ENCODE measurements at places on chromosomes 11 and 22.
A peak's percentile ranks its signal among the peaks of the same experiment; 100 is the strongest.

DNA sequence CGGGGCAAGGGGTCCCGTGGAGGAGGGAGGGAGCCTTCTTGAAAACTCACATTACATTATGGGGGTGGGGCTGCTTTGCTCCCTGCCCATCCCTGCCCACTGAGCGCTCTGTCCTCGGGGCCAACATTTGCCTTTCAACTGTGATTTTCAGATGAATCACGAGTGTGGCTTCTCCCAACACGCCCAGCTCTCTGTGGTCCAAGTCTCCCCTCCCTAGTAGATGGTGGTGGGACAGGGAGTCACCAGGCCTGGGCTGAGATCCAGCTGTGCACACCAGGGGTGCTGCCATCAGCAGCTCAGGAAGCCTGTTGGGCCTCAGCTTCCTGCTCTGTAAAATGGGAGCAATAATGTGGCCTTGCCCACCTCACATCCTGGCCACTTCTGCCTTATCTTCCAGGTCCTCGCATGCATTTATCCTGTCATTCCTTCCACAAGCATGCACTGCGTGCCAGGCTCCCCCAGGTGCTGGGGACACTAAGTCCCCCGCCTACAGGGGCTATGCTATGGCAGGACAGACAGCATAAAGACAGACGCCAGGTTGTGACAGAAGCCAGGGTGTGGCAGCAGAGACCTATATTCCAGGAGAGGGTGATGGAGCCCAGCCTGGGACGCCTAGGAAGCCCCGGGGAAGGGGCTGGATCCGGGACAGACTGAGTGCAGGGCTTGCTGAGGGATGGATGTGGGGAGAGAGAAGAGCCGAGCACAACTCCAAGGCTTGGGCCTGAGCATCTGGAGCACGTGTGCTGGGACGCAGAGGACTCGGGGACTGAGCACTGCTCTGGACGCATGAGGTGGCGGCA, 30.5 kb downstream of the NFAM1 start:
- DNase-seq: no peak

DNA sequence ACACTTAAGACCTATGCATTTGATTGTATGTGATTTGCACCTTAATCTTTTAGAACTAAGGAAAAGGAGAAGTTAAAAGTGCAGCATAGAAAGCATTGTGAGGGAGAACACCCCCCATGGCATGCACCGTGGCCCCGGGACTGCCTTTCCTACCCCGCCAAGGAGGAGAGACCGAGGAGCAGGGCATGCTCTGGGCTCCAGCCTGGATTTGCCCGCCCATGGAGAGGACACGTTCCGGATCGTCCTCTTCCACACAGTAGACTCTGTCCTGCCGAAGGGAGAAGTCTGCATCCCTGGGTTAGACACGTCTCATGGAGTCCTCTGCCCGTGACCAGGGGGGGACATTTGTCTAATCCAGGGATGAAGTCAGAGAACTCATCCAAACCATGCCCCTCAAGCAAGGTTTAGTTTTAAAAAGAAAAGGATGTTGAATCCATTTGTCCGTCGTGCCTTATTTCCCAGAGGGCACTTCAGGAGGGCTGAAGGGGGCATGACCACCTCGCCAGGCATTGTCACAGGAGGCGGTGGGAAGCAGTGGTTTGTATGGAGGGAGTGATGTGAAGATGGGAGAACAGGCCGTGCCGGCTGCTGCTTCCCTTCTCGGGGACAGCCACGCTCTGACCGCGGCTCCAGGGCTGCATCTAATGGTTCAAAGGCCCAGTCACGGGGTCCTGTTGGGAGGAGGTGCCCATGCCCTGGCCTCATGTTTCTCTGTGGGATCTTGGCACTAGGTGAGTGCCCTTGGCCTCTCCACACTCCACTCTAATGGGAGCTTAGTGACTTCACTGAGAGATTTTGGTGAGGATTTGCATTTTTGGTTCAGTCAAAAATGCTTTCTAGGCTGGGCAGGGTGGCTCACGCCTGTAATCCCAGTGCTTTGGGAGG, 66.2 kb upstream of the GAL start:
- no peak for DNase-seq

DNA sequence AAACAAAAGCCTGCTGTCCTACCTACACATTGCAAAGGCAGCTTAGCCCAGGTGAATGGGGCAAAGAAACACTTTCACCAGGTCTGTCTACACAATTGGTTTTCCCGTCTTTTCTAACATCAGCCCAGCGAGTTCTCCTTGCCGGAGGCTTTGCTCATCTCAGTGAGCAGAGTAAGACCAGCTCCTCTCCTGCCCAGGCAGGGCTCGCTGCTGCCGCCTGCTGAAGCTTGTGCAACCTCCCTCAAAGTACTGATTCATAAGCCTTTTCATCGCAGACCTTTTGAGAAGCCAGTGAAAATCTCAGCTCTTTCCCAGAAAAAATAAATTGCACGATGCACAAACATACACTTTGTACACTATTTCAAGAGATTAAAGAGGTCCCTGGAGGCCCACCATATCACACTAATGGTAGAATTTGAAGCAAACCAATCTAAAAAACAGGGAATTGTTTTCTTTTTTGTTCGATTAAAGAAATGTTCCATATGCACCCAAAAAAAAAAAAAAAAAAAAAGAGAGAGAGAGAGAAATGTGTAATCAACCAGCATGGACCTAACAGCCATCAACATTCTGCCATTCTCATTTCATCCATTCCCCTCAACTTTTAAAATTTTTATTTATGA, 328.1 kb upstream of the MPPED2 start:
- DNase-seq: no peak

- no peak for DNase-seq
These were observed 1.8 kb downstream of the FUT4 start for GRCh38 chr11:94545264-94546161.

- no peak for DNase-seq
These were observed 39.8 kb upstream of the BMAL1 start for GRCh38 chr11:13237761-13238160.

DNA sequence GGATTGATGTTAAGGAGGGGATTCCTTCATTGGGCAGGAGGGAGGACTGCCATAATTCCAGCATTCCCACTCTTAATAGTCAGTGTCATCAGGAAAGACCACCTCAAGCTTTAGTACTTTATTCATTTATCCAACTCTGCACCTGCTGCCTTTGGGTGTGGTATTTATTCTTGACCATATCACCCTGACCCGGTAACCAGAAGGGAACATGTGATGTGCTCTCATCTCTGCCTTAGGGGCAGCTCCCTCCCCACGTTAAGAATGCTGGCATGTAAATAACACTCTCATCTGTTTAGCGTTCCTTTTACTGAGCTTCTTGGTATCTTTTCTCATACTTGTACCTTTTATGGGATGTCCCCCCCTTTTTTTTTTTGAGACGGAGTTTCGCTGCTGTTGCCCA, 7.7 kb downstream of the CAT start:
- DNase-seq: no peak

- no peak for DNase-seq
These were observed 16.8 kb downstream of the ANO3 start for GRCh38 chr11:26348776-26349175.

DNA sequence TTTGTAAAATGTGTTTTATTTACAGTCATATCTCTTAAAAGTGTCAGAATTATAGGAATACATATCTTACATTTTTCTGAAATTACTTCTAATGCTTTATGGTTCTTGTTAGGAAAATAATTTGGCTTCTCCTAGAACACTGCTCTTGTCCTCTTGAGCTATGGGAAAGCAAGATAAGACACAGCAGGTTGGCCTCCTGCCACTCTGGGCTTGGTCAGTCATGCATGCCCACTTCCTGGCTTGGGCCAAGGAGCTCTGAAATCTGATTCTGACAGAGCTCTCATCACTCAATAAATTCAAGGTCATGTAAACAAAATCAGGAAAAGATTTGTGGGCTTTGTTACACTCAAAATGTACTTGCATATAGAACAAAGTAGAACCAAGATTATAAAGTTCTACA, 1036.0 kb downstream of the OPCML start:
- DNase-seq: no peak

GRCh38 chr11:46557684-46558151, 36.1 kb downstream of the AMBRA1 start:
- no peak for DNase-seq

- no peak for DNase-seq
These were observed 33.0 kb downstream of the GRIA4 start for GRCh38 chr11:105642870-105643269.

- peak; percentile 35 for DNase-seq
These were observed 15.4 kb downstream of the FAM83F start for GRCh38 chr22:40009951-40010671.

GRCh38 chr11:8749202-8749601, 66.6 kb downstream of the RPL27A start:
- no peak for DNase-seq

- DNase-seq: peak; percentile 2
These were observed 10.3 kb upstream of the MB start for GRCh38 chr22:35627267-35628041.

- no peak for DNase-seq
These were observed 95.2 kb downstream of the MRTFA start for GRCh38 chr22:40541300-40541699.

DNA sequence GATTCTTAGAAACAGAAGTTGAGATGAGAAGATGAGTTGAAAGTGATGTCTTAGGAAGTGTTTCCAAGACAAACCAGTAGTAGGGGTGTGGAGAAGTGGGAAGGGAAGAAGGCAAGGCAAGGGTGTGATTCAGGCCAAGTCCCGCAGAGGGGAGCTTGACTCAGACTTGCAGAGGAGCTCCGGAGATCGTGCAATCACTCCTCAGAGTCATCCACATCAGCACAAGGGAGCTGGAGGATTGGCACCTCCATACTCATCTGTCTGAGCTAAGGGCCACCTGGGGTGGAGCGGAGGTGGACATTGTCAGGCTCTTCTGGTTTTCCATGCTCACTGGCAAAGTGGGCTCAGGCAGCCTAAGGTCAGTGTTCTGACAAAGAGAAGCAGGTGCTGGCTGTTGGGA, 44.4 kb downstream of the CHRDL2 start:
- DNase-seq: no peak

GRCh38 chr22:37809672-37810333, 2.1 kb downstream of the GCAT start:
- DNase-seq: no peak

DNA sequence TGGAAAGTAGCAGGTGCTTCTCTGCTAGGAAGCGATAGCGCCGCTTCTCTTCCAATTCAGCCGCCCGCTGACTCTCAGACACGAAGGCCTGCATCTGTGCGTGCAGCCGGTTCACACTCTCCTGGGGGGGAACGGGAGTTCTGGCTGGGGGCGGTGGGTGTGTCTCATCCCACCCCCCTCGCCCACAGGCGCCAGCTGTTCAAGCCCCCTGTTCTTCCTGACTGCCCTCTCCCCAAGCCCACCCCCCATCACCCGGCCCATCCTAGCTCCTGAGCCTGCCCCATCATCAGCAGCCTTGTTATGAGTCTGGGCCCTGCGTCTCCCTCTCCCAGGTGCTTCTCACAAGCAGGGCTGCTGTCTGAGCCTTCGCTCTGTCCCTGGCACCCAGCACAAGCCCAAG, 13.1 kb upstream of the SLC16A8 start:
- DNase-seq: no peak

- no peak for DNase-seq
These were observed 480.9 kb downstream of the CNTN5 start for GRCh38 chr11:99501655-99502054.

- no peak for DNase-seq
These were observed 151.6 kb upstream of the E2F8 start for GRCh38 chr11:19392321-19392720.

DNA sequence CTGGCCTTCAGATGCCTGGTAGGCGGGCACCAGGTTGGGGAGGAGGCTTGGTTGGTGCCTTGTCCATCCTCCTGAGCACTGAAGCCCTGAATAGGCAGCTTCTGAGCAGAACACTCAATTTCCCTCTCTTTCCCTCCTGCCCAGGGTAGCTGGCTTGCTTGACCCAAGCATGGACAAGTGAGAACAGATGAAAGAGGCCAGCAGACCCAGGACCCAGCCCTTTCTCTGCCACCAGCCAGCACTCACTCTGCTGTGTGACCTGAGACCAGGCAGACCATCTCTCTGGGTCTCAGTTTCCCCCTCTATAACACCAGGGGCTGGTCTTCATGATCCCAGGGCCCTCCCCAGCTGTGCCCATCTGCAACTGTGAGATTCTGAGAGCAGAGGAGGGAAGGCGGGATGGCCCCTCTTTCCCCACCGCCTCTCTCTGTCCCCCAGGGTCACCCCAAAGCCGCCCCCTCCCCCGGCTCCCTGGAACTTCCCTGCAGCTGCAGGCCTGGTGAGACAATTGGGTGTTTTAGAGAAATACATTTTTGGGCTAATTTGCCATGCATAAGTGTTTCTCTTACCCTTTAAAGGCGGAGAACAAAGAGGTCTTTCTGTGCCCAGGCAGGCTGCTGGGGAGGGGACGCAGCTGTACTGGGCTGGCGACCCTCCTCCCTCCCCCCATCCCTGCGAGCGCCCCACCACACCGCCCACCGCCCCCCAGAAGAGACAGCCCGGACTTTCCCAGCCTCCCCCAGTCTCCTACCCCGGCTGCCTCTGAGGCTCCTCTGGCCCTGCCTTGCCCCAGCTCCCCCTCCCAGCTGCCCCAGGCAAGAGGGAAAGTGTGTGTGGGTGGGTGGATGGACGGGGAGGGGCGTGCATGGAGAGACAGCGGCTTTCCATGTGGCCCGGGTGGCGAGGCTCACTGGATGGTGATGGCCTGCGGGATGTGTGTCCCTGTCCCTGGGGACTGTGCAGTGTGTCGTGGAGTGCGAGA, 30.8 kb upstream of the PICK1 start:
- no peak for DNase-seq

GRCh38 chr22:37498289-37498909, 12.2 kb upstream of the MFNG start:
- DNase-seq: peak; percentile 55

- DNase-seq: no peak
These were observed 29.5 kb downstream of the CARD18 start for GRCh38 chr11:105109855-105110687.

DNA sequence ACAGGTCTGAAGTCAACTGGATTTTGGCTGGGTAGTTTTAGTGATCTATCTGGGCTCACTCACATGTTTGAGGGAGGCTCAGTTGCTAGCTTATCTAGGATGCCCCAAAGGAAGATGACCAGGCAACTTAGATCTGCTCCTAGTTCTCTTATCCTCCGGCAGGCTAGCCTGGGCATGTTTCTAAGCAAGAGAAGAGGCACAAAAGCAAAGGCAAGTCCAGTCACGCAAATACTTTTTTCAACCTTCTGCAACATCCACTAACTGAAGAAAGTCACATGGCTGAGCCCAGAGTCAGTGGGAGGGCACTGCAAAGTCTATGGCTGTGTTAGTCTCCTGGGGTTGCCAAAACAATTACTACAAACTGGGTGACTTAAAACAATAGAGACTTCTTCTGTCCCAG, 32.9 kb upstream of the FSHB start:
- no peak for DNase-seq

DNA sequence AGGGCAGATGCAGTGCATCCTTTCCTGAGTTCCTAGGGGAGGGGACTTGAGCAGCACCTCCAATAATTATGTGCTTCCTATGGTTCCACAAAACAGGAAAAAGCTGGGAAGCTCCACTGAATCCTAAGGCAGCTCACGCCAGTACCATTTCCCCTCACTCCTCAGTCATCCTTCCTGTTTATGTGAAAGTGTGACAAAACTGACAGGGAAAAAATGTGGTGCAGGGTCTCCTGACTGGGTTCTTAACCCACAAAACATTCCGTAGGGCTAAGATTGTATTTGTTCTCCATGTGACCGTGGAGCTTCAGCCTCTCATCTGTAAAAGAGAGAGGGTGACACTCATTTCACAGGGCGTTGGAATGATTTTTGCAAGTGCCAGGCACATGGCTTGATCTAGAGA, 12.2 kb upstream of the LYVE1 start:
- DNase-seq: no peak

Data from effector CD8-positive, alpha-beta T cell (primary cell).